ENCODE measurements at places on chromosomes 3 and 15.

DNA sequence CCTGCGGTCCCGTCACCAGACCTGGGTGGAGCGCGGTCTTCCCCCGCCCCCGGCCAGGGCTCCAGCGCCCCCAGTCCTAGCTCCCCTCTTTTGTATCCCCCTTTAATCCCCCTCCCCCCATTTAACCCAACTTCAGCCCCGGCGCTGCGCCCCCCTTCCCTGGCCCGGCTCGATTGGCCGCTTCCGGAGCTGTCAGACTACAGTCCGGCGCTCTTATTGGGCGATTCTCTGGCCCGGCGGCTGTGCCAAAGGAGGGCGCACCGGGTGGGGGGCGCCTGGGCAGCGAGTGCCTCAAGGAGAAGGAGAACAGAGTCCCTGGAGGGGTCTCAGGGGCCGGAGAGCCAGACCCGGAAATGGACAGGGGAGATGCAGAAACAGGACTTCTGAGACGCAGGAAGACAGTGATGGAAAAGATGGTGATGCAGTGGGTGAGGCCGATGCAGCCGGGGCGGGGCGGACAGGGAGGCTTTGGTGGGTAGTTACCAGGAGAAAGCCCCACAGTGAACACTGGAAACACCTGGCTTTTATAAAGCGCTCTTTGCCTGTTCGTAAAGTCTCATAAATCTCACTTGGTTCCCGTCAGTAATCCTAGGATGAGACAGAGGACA is 1.2 kb upstream of the ADCY5 start:
- no peak for DNase-seq

DNA sequence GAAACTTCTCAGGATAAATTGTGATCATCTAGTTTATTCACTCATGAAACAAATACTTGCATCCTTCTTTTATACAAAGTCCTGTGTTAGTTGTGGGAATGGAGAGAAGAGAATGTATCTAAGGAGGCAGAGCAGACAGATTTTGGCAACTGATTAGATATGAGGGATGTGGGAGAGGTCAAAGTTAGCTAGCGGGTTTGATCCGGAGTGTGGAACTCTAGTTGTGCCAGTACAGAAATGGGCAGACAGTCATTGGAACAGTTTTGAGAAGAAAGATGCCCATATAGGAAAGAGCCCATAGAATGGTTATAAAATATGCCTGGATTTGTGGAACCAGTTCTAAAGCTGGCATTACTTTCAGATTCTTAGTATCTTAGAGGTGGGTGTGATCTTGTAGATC is 141.1 kb downstream of the FNDC3B start:
- DNase-seq: no peak

- no peak for DNase-seq
Measured at GRCh38 chr3:159987291-159987711, 1.3 kb upstream of the IL12A start.

- no peak for DNase-seq
Measured at GRCh38 chr15:42511007-42511391, 15.6 kb downstream of the SNAP23 start.

- no peak for DNase-seq
Measured at GRCh38 chr15:78044407-78045155, 32.9 kb downstream of the TBC1D2B start.

GRCh38 chr3:51999846-52000245 is 4.2 kb upstream of the RPL29 start:
- DNase-seq: no peak

- DNase-seq: no peak
Measured at GRCh38 chr3:79002465-79003372, 765.1 kb downstream of the ROBO1 start.

GRCh38 chr3:107975529-107976201 is 115.2 kb downstream of the CD47 start:
- DNase-seq: no peak

DNA sequence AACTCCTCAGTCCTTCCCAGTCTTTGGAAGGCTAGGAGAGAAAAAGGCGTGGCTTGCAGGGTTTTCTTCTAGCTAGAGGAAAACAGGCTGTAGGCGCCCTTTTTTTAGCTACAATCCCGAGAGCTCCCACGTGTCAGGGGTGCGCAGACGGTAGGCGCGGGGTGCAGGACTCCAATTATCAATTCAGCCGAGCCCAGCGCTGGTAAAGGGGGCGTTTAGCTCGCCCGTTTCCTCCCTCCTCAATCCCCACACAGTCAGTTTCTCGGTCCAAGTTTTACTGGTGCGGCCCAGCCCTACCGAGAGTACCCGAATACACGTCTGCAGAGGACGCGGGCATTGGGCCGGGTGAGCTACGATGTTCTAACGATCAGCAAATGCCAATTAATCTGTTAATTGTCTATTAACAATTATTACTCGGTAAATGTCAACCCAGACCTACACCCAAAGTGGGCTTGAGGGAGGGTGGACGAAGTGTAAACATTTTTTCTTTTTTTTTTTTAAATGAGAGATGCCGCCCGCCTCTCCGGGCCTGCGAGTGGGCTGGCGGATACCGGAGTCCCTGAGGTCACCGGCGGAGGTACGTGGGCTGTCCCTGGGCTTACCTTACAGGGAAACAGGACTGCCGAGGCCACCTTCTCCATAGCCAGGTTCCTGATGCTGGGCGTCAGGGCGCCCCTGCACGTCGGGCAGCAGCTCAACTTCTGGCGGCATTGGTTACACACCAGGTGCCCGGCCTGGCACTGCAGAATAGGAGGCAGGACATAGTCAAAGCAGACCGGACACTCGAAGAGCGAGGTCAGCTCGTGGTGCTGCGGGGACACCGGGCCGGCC is 923 bp downstream of the SIAH2 start:
- no peak for DNase-seq

- DNase-seq: no peak
Measured at GRCh38 chr15:100335335-100335999, 6.3 kb downstream of the ADAMTS17 start.

GRCh38 chr3:150945226-150946032 is 27.1 kb downstream of the CLRN1 start:
- DNase-seq: no peak

GRCh38 chr3:122967765-122968164 is 59.8 kb downstream of the SEMA5B start:
- no peak for DNase-seq

- DNase-seq: no peak
Measured at GRCh38 chr15:31485431-31485830, 158.8 kb downstream of the KLF13 start.

GRCh38 chr3:48030188-48030587 is 14.0 kb upstream of the MAP4 start:
- DNase-seq: no peak

GRCh38 chr3:157093096-157093495 is 66.9 kb downstream of the CCNL1 start:
- no peak for DNase-seq

DNA sequence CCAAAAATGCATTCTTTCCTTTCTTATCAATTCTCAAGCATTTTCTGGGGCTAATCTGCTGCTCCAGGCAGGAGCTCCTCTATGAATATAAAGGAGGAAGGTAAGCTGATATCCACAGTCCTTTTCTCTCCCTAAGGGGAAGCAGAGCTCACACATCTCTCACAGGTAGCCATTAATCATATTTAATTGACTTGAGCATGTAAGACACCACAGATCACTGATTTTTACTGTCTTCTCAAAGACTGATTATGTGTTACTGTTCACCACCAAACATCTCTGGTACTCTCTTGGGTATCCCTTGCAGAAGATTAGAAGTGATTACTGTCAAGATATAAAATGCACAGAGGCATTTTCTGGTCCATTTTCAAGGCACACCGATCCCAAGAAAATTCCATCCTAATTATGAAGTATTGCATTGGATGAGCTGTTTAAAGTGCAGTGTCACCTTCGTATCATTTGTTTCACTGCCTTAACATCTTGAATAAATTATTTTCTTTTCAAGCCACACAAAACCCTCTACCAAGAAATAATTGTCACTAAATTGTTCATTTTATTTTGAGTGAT is 100.7 kb downstream of the ARPP21 start:
- DNase-seq: no peak

GRCh38 chr3:143307613-143308183 is 188.1 kb downstream of the CHST2 start:
- no peak for DNase-seq

DNA sequence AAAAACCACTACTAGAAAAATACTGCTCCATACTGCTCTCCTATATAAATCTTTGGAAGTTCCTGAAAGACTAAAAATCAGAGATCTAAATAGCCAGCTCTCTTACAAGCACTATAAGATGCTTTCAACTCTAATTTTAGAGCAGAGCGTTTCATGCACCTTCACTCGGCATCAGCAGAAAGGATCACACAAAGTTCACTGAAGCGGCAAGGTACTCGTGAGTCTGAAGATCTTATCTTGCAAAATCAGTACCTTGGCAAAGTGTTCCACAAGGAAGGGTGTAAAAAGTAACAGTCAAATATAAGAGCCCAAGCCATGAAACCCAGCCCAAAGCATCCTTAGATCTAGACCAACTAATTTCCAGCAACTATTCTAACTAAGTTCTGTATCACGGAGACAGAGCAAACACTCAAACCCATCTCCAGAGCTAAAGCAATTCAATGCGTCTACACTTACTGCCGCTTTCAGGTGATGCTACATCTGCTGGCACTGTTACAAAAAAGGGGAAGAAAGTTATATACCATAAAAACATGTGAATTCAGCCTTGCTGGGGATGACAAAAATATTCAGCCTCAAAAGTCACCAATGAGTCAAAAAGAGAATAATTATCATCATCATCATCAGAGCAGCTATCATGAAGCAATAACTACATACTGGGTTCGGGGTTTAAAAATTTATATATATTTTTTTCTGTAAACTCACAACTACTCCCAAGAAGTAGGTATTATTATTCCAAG is 16.3 kb downstream of the VPS39 start:
- DNase-seq: peak; percentile 20

GRCh38 chr3:12560505-12561190 is 3.8 kb downstream of the MKRN2 start:
- peak; percentile 26 for DNase-seq

DNA sequence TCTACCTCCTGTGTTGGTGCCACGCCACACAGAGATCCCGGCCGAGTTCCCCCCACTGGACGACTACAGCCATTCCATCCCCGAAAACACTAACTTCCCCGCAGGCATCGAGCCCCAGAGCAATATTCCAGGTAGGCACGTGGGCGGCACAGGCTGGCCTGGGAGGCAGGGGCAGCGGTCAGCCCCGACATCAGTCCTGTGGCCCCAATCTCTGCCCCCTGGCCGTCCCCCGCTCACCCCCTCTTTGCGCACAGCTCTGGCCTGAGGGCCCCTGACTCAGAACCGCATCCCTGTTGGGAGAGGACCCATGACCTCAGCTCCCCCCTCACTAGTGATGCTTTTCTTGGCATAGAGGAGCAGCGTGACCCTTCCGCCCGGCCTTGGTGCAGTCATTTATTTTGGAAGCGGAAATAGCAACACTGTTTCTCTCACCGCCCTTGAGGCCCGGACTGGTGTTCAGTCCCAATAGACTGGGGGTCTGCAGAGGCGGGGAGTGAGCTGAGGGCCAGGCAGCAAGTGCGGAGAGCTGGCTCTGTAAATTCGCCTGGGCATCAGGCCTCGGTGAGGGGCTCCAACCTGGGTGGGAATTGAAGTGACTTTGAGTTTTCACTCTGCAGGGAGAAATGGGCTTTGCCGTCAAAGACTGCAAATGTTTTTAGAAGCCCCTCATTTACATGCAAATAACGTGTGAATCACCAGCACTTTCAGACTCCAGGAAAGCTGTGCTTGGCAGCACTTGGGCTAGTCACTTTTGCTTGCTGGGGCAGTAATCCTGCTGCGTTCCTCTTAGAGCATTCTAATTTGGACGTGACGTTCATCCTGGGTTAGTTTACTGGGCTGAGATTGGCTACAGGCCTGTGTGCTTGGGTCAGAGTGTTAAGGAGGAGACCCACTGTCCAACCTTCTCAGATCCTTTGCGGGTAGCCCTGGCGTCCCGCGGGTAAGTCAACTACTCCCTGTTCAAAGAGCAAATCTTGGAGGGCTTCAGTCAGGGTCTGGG is 88.9 kb downstream of the AAGAB start:
- DNase-seq: no peak

DNA sequence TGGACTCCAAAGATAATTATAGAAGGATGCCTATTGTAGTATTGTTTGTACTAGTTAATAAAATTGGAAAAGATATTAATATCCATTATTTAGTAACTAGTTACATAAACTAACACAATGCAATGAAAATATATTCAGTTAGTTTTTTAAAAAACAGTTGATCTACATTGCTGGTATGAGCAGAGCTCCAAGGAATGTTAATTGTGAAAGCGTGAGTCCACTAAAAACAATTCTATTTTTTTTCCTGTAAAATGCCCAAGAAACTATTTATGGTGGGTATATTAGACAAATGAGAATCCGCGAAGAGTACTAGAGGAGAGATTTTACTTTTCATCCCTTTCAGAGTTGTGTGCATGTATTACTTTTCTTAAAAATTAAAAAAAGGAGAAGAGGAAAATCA is 104.3 kb downstream of the MCTP2 start:
- no peak for DNase-seq

- DNase-seq: no peak
Measured at GRCh38 chr3:77171026-77171425, 131.1 kb downstream of the ROBO2 start.

GRCh38 chr3:193140381-193140780 is 100.6 kb upstream of the PLAAT1 start:
- no peak for DNase-seq

DNA sequence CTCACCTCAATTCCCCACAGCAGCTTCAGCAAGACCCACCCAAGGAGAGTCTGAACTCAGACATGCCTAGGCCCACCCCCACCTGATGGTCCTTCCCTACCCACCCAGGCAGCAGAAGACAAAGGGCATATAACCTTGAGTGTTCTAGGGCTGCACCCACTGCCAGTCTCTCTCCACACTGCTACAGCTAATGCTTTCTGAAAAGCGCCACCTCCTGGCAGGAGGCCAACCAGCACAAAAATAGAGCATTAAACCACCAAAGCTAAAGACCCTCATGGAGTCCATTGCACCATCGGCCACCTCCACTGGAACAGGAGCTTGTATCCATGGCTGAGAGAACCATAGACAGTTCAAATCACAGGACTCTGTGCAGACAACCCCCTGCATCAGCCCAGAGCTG is 11.3 kb upstream of the RPL39L start:
- peak; percentile 70 for DNase-seq

- DNase-seq: peak; percentile 81
Measured at GRCh38 chr3:183555541-183556081, at the start of gene KLHL6. KLHL6 (minus strand) TSS chr3:183555706; CDS start chr3:183555653, 53 bp downstream.

GRCh38 chr3:28935146-28935545 is 345.7 kb upstream of the RBMS3 start:
- no peak for DNase-seq

DNA sequence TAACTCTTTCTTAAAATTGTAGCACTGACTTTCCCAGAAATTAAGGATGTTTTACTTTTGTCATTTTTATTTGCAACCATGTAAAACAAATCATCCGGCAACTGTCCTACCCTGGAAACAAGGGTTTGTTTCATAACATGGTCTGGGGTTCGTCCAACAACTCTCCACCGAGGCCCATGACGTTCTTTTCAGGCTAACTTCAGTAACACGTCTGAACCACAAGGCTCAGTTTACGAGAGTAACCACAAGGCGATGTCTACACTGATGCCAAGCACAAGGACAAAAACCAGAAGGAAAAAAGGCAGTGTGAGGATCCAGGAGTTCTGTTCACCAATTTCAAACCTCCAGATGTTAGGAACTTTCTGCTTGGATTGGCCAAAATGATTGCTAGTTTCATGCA is 546.1 kb downstream of the NTRK3 start:
- DNase-seq: no peak

Data from B cell (primary cell).